D341Med (cell line): ENCODE measurements at places on chromosomes 2 and 18.
A peak's percentile ranks its signal among the peaks of the same experiment; 100 is the strongest.

- DNase-seq = peak; percentile 89
Measured at GRCh38 chr2:219003267-219003634, 10.0 kb upstream of the CRYBA2 start.

DNA sequence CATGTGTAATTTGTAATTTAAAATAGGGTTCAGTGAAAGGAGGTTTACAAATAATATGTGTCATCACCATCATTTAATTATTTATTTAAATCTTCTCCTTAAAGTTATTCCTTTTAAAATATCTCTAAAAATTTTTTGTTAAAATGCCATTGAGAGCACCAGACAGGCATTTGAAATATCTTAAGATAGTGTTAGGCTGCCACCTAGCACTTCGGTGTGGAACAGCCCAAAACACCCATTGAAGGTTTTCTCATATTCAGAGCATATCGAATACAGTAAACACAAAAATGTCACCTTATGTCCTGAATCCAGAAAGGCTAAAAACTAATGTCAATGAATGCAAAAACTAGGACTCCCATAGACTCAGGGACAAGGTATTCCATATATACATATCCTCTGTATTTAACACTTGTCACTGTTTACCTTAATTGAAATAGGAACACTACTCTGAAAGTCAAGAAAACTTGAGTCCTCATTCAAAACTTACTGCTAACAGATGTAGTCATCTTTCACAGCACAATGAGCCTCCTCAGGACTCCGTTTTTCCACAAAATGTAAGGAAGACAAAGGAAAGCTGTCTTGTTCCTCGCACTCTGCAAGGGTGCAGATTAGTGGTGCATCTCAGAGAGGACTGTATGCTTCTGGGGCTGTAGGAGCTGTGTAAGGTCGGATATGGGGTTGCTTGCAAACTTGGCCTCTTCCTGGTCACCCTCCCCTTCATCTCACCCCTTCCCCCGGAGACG, 329.5 kb downstream of the PAX3 start:
- peak; percentile 50 for DNase-seq

DNA sequence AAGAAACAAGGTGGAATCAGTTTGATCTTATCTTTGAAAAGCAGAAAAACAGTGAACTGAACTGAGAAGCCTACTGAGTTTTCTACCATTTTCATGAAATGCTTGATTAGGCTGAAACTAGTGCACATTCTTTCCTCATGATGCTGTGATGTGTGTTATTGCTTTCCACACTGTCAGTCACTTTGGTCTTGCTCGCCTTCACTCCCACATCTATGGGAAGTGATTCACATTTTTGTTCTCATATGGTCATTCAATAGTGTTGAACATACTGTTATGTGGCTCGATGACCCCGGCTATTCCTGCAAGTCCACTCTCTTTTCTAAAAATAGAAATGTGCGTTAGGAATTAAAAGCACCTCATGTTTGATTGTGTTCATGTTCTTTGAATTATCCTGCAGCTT, 129.7 kb downstream of the TGIF1 start:
- DNase-seq = no peak

DNA sequence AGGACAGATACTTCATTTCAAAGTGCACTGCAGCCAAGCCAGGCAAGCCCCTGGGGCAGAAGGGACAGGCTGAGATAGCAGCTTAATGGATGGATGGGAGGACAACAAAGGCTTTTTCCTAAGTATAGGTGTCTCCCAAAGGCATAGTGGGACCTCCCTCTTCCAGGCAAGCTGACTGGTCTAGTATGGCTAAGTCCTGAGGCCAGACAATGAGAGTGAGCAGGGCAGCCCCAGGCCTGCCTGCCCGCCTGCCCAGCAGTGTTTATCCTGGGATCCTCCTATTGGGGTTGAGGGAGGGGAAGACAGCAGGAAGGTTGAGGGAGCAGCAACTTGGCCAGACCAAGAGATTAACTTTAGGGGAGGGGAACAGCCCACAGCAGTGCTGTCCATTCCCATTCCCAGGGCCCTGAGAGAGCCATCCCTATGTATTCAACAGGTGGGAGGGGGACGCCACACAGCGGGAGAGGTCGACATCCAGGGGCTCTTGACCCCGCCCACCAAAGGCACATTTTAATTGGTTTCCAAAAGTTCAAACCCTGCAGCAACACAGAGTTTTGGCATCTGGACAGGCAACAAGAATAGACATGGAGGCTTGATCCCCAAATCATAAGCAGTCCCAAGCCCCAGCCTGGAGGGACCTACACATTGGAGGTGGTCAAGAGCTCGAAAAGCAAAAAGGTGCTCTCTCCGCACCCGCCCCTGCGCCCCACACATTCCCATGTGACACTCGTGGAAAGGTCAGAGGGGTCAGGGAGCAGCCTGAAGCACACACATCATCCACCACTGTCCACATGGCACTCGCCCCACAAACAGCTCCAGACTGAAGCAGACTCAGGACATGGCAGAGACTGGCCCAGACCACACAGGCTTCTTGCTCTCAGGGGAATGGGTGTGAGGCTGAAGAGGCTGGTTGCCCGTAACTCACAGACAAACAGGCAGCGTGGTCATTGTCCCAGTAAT, 2.9 kb upstream of the SFXN5 start:
- no peak for DNase-seq

GRCh38 chr2:46241344-46241743, 55.9 kb upstream of the EPAS1 start:
- no peak for DNase-seq

- peak; percentile 100 for DNase-seq
Measured at GRCh38 chr18:26226229-26227050, at the start of gene TAF4B. Gene TAF4B, plus strand, starts transcription at chr18:26226445. Its CDS starts 489 bp downstream, at chr18:26226934.

- DNase-seq = no peak
Measured at GRCh38 chr2:37665043-37665442, 6.4 kb downstream of the CDC42EP3 start.

DNA sequence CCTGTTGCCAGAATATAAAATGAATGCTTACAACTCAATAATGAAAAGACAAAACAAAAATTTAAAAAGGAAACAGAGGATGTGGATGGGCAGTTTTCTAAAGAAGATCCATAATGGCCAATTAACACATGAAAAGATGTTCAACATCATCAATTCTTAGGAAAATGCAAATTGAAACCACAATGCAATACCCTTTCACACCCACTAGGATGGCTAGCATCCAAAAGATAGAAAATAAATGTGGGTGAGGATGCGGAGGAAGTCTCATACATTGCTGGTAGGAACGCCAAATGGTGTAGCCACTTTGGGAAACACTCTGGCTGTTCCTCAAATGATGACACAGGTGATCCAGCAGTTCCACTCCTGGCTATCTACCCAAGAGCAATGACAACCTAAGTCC, 130.5 kb downstream of the TNS1 start:
- no peak for DNase-seq

- no peak for DNase-seq
Measured at GRCh38 chr2:238448031-238448955, 21.6 kb downstream of the ASB1 start.

DNA sequence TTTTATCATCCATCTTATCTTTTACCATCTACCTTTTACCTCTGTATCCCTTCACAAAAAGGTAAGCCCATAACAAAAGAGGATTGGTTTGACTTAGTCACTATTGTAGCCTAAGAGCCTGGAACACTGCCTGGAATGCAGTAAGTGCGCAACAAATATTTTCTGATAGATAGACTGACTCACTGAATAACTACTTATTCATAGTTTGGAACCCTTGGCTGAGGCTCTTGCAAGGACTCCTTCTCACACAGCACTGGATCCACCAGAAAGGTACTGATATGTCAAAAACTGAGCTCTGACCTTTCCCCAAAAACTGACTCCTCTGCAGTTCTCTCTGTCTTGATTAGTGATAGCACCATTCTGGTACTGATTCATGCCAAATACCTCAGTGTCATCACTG, 426.7 kb downstream of the SETBP1 start:
- no peak for DNase-seq

- no peak for DNase-seq
Measured at GRCh38 chr18:13392029-13392750, 173.6 kb downstream of the LDLRAD4 start.

- DNase-seq = no peak
Measured at GRCh38 chr2:54054271-54054670, 61.1 kb upstream of the ACYP2 start.

DNA sequence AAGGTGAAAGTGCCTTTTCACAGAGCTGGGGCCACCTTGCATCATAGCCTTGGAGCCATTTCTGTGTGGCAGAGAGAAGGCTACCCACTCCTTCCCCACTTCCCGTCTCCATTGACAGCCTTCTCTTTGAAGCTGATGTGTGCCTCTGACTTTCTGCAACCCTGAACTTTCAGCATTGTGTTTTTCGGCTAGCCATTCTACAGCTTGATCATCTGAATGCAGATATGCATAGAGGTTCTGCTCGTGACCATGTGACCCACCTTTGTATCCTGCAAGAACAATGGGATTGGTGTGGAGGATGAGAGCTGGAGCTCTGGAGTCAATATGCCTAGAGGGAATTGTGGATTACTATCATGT, 69.1 kb upstream of the KCNE4 start:
- DNase-seq = no peak

- no peak for DNase-seq
Measured at GRCh38 chr2:107588181-107588580, 238.5 kb upstream of the RGPD4 start.

DNA sequence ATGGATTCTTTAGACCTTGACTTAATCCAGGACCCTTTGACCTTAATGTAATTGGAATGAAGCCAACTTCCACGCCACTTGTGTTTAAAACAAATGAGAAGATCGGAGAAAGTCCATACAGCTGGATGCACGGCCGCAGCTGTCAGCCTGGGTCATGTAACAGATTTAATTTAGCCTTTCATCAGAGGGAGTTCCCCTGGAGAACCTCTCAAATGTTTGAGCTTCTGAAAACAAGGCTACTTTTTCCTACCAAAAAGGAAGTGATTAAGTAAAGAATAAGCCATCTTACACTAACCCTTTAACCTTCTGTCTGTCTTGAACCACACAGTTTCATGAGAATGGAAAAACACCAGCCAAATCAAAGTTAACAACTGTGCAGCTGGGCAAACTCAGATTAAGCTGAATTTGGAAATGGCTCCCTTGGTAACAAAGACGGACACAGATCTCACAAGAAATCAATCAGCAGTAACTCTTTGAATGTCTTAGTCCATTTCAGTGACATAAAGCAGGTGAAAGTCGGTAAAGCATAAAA, 103.6 kb downstream of the DOCK10 start:
- no peak for DNase-seq

DNA sequence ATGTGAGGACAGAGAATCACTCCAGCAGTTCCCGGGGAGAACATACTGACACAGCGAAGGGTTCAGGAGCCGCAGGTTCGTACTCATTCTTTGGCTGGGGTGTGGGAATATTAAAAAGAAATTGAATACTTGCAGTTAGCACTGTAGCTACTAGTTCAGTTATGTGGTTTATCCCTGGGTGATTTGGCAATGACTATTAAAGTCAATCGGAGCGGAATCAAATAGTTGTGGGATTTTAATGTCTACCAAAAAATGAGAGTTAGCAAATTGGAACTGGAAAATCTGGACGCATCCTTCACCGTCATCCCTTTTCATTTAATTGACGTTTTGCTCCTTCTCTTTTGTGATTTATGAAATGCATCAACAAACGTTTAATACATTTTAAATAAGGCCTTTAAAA, 50.8 kb downstream of the GBX2 start:
- DNase-seq = no peak

DNA sequence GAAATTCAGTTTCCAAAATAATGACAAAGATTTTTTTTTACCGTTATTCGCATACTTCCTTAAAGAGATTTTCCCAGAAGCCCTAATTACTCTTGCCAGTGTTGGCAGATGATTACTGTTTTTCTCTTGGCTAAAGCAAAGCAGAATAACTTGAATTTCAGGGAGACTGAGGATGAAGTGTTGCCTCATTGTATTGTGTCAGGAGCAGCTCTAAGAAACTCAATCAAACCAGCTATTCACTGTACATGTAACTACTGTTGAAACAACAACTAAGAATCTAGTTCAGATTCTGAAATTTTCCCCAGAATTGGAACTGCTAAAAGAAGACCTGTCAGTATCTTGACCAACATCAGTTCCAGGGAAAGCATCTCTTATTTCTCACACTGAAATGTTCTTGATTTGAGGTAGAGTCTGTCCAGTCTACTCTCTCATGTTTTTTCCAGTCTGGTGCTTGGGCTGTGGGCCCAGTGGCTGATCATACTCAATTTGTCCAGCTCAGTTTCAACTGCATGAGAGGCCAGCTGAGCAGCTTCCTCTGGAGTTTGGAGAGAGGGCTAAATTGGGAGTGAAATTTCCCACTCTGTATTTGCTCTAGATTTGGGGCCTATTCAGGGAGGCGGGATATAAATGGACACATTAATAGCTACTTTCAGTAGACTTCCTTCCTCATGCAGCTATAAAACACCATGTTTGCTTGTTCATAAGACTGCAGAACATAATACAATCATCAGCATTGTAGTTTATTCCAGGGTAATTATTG, 78.5 kb downstream of the PPP1R1C start:
- no peak for DNase-seq

DNA sequence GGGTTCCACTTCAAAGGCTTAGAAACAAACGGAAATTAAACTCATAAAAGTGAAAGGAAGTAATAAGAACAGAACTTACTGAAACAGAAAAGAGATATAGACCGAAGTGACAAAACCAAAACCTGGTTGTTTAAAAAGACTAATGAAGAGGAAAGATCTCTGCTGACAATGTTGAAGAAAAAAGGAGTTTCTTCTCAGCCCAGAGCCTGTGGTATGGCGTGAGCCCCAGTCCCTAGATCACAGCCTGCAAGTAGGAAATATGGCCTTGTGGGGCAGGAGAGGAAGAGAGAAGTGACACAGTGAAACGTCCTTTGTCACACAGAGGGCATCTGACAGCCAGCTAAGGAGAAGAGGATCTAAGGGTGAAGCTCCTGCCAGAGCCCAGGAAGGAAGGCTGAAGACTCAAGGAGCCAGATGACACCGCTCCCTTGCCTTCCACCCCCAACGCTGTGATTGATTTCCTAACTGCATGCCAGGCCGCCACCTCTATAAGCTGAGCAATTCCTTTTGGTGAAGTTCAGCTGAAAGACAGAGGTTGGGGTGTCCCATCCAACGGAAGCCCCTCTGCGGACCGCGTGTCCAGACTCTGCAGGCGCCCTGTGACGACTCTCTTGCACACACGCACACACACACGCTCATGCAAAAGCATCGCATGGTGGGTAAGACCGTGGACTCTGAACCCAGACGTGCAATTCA, 141.1 kb downstream of the HDAC4 start:
- DNase-seq = no peak

DNA sequence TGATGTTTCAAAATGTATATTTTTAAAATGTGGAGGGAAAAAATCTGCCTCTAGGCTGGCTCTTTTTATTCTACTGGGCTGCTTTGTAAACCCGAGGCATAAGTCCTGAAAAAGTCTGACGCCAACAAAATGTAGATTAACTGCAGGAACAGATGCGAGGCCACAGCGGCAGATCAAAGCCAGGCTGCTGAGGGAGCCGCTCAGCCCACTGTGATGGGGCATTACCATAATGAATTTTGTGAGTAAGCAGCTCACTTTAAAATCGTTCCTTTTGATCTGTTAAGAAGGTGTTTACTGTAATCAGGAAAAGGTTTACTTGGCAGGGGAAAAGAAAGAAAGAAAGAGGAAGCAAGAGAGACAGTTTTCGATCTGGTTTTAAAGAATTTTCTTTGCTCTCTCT, 269.0 kb downstream of the ICOS start:
- peak; percentile 82 for DNase-seq

- DNase-seq = no peak
Measured at GRCh38 chr2:45814488-45814887, 163.0 kb downstream of the PRKCE start.

GRCh38 chr2:176599796-176600485, 330.7 kb downstream of the MTX2 start:
- DNase-seq = no peak

GRCh38 chr2:95076705-95077529, 44.7 kb downstream of the MRPS5 start:
- peak; percentile 85 for DNase-seq
